ENCODE measurements at places on chromosomes 5 and 9.

DNA sequence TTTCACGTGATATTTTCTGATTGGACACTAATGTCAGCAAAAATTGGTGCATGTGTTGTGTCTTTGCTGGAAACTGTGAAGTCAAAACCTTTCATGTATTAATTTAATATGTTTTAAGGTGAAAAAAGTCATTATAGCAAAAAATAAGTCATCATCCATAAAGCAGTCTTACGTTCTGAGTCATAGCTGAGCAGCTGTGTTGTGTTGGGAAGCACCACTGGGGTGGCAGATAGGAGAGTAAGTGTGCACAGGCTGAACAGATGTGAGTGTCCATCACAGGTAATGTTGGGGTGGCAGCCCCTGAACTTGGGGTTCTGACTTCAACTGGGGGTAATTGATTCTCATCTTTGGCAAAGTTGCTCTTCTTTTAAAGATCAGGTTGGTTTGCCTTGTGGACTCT lies 156.8 kb downstream of the NXNL2 start:
- DNase-seq, result no peak

DNA sequence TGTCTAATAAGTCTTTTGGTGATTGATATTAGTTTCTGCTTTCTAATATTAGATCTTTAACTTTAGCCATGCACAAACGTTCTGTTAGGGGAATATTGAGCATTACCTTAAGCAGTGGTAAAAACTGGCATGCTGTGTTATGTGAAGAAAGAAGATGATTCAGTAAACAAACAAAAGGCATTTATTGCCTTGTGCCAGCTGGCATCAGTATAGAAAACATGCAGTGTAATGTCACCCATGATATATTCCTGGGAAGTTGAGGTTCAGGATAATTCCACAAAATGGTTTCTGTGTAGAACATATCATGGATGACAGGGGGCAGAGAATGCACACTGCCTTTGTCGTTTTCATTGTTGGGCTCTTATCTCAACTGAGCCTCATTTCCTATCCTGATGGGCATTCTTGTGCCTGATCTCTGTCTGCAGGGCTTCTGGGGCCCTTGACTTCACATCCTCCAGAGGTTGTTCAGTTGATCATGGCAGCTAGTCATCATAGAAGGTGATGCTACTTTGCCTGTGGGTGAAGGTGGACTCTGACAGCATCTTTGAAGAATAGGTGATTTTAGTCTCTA lies 24.2 kb downstream of the LRRTM2 start:
- DNase-seq, result no peak

DNA sequence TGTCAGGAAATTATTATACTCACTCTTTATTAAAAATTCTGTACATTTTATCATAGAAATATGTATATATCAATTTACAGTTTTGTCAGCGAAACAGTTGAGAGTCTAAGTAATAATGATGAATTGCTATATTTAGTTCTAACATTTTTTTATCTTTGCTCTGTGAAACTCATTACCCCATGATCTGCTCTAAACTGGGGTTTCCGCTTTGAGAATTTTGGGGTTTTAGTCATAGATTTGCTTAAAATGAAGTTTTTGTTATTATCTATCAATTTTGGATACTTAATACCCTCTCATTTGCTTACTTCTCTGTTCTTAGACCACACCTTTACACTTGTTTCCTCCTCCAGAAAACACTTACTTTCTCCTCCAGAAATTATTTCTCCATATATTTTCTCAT lies 333.8 kb upstream of the MPDZ start:
- no peak for DNase-seq

DNA sequence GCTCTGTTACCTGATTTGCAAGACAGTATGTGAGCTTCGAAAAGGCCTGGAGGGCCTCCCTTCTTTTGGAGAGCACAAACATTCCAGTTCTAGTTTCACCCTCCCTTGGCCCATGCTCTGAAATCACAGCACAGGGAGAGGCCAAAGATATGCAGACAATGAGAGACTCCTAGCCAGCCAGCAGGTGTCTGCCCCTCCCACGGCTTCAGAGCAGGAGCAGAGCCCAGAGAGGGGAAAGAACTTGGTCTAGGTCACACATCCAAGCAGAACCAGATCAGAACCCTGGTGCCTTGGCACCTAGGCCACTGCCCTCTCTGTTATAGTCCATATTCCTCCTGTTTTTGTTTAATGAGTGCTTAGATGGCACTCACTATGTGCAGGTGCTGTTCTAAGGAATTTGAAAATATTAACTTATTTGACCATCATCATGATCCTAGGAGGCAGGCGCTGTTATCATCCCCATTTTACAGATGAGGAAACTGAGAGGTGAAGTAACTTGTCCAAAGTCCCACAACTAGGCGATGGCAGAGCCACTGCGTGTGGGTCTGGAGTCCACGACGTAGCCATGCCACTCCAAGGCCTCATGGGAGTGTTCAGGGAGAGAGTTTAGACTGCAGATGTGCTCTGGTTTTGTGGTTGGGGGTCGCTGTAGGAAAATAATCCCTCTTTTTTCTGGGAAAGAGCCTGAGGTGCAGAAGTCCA lies 27.2 kb downstream of the TMOD1 start:
- DNase-seq, result no peak

- no peak for DNase-seq
Measured at GRCh38 chr9:86735772-86736458, 211.4 kb downstream of the GAS1 start.

DNA sequence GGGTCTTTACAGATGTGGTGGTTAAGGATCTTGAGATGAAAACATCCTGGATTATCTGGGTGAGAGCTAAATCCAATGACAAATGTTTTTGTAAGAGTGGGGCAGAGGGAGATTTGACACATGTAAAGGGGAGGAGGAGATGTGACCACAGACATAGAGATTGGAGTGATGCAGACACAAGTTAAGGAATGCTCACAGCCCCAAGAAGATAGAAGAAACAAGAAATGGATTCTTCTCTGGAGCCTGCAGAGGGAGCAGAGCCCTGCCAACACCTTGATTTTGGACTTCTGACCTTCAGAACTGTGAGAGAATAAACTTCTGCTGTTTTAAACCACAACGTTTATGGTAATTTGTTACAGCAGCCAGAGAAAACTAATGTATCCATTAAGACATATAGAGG lies 21.7 kb downstream of the ITGA2 start:
- no peak for DNase-seq
